ENCODE measurements at places on chromosomes 1 and 21.

- no peak for DNase-seq
Measured at GRCh38 chr1:208410409-208410808, 166.2 kb upstream of the PLXNA2 start.

- DNase-seq = no peak
Measured at GRCh38 chr1:203675596-203676347, 49.1 kb downstream of the ATP2B4 start.

DNA sequence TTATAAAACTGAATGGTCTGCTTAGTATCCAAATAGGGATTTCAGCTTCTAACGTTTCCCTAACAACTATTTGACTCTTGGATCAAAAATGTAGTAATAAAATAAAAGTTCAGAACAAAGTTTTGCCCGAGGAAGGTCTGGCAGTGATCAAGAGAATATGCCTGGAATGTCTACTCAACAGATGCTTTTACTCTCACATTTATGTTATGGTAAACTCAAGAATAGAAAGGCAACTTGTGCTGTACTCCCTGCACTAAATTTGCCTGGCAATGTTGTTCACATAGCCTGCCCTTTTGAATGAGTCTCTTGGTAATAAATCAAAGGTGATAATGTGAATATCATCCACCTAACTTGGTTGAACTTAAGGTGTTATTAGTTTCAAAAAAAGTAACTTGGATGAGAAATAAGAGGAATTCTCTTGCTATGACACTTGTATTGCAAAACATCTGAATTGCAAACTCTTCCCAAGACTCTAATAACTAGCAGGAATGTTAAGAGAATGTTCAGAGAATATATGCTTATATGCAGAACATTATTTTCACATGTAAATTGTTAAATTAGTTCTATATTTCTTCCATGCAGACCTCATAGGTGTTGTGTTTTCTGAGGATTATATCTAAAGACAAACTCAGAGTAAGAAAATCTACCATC lies 215.8 kb downstream of the COL24A1 start:
- DNase-seq = no peak

GRCh38 chr1:7403265-7404045 lies 367.6 kb upstream of the VAMP3 start:
- DNase-seq = no peak

- no peak for DNase-seq
Measured at GRCh38 chr1:38815903-38816627, 43.5 kb downstream of the RRAGC start.

DNA sequence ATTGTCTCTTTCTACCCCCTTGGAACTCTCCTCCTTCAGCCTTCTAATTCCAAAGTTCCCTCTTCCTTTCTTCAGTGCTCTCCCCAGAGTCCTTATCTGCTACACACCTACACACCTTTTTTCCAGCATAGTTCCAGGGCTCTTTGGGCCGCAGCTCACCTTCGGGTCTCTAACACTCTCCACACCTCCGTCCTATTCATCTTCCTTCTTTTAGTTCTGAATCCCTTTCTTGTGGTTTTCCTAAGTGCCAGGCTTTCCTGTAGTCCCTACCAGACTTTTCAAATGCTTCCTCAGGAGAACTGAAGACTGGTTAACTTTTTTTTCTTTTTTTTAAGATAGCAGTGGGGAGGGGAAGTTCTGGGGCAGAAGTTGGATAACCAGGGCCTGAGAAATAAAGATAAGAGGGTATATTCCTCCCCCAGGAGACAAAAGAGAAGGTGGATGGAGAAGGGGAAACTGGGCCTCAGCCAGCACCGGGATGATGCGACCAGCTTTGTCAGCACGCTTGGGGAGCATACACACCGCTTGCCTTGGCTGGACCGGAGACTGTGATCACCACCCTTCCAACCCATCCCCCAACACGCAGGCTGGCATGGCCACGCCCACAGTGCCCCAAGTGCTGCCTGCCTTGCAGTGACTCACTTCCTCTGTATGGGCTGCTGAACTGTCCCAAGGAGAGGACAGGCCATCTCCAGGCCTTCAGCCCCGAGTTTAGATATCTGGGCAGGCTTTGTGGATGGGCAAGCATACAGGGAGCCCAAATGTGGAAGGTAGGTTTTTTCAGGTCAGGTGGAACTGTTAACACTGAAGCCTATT lies 2.5 kb upstream of the CERS2 start:
- DNase-seq = peak; percentile 84

DNA sequence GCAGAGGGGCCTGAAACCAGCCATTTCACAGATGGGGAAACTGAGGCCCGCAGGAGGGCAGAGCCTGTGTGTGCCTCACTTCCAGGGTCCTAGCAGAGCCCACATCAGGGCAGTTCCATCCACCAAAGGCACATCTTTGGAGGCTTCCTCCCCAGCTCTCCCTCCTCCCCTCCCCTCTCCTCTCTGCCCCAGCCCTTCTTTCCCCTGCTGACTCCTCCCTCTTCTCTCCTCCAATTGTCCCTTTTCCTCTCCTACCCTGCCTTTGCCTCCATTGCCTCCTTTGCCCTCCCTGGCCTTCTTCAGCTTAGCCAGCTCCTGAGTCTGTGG lies 56.6 kb downstream of the TMEM53 start:
- no peak for DNase-seq

GRCh38 chr21:28657566-28657965 lies 335.1 kb downstream of the LTN1 start:
- no peak for DNase-seq

DNA sequence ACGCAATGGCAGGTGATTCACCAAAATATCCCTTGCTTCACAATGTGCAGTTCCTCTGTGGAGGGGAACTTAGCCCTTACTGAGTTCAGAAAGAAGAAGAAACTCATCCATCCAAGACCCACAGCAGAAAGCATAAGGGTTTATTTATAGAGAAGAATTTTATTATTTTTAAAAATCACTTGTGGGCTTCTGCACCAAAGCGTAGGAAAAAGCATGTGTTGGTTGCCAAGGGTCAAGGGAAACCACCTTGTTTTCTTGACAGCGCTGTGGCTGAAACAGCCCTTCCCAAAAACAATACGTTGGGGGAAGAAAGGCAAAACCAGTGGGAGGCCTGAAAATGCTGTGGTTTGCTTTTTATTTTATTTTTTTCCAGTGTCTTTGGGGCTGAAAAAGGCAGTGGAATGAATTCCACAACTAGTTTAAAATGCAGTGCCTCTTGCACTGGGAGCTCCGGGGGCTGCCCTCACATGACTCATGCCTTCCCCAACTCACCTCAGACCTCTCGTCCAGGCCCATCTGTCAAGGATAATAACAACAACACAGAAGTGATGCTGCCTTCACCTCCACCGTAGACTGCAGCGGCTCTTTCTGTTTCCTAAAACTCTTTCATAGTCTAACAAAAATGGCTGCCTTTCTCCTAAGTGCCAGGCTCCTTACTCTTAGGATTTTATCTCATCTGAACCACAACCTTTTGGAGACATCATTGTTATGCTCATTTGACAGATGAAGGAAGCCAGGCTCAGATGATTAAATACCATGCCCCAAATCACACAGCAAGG lies 224.2 kb upstream of the JUN start:
- no peak for DNase-seq

- DNase-seq = peak; percentile 65
Measured at GRCh38 chr1:41812051-41812450, 106.7 kb downstream of the HIVEP3 start.

- no peak for DNase-seq
Measured at GRCh38 chr1:31371121-31371959, 1.5 kb downstream of the FABP3 start.

- no peak for DNase-seq
Measured at GRCh38 chr1:16302709-16303627, 49.3 kb downstream of the FBXO42 start.

GRCh38 chr21:17269760-17270159 lies 243.1 kb upstream of the CXADR start:
- DNase-seq = no peak

- no peak for DNase-seq
Measured at GRCh38 chr1:85599076-85599491, 18.5 kb downstream of the CCN1 start.

DNA sequence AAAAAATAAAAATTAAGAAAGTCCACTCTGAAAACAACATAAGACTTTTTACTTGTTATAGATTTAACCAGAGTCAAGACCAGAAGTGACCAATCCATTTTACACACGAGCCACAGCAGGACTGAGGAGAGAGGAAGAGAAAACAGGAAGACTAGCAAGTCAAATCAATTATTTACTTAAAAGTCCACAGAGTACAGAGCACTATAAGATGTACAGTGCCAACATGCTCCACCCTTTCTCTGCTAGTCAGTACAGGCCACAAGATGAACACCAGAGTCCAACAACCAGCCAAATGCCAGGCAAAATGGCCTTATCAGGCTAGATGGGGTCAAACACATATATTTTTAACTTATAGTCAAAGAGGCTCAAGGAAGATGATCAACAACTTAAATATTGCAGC lies 19.5 kb downstream of the LUZP1 start:
- no peak for DNase-seq

GRCh38 chr1:16888860-16889816 lies 6.6 kb upstream of the RNU1-2 start:
- peak; percentile 71 for DNase-seq

GRCh38 chr1:24403806-24404205 lies 9.8 kb downstream of the STPG1 start:
- no peak for DNase-seq

DNA sequence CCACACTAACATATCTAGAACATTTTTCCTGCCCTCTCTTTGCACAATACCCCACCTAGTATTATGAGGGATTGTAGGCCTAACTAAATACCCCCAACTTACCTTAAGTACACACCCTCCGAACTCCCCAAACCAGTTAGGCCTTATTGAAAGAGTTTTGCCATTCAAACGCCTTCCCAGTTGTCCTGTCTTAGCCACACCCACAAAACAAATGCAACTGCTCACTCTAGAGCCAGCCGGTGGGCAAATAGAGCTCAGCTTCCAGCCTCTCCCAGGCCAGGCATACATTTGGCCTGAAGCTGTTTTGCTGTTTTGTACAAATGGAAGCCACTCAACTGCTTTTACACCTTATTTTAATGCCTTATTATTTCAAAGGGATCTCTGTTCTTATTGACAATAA lies 224.2 kb upstream of the RUNX1 start:
- no peak for DNase-seq

- no peak for DNase-seq
Measured at GRCh38 chr21:23452384-23453083, 2154.7 kb downstream of the MRPL39 start.

- no peak for DNase-seq
Measured at GRCh38 chr1:191152776-191153175, 675.1 kb upstream of the BRINP3 start.

Data from RWPE1 (cell line).